ENCODE measurements at places on chromosomes 6 and 20. TPM values are rescaled to one million over a fixed set of nuclear protein-coding genes. Genes with fewer than 3 reads are reported as not detected.

GRCh38 chr6:79913369-79913768, 34.0 kb downstream of the ELOVL4 start:
- no peaks in the 10 kb centered on the region for H3K4me1 ChIP-seq
- no peak for DNase-seq
- no peak overlapping the region for H3K27ac ChIP-seq
- no peak overlapping the region for H3K4me3 ChIP-seq
- H3K36me3 ChIP-seq = no peaks in the 10 kb centered on the region

Gene GSTA2
- polyA plus RNA-seq = not detected

Gene CD40
- polyA plus RNA-seq = 368 TPM

- peaks cover 4% of the 10 kb centered on the region for H3K27me3 ChIP-seq
- H3K27ac ChIP-seq = peak overlapping the region; percentile 65
- no peaks in the 10 kb centered on the region for H3K36me3 ChIP-seq
- DNase-seq = peak; percentile 12
- peaks cover 24% of the 10 kb centered on the region for H3K4me1 ChIP-seq
- H3K4me3 ChIP-seq = peak overlapping the region; percentile 85
These were observed 1.9 kb downstream of the RRBP1 start for GRCh38 chr20:17679941-17680835.

Gene ZNFX1
- polyA plus RNA-seq = 24.5 TPM

DNA sequence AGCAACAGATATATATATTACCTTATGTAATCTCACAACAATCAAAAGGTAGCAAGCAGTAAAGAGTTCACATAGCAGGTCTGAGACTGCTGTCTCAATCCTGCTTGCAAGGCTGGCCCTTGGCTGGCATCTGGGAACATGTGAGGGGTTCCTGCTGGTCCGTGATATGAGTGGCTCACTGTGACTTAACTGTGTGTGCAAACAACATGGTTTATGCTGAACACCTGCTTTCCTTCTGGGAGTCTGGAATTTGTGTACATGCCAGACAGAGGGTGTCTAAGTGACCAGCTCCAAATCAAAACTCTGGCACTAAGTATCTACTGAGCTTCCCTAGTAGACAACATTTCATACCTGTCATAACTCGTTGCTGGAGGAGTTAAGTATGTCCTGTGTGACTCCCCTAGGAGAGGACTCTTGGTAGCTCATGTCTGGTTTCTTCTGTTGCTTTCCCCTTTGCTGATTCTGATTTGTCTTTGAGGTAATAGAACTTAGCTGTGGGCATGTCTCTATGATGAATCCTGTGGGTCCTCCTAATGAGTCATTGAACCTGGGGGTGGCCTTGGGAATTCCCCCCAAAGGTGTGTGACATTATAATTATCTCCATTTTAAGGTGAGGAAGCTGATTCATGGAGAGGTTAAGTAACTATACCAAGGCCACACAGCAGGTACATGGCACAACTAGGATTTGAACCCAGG, 131.6 kb upstream of the NEDD9 start:
- H3K27me3 ChIP-seq = no peaks in the 10 kb centered on the region
- no peak overlapping the region for H3K4me3 ChIP-seq
- DNase-seq = no peak
- peaks cover 34% of the 10 kb centered on the region for H3K36me3 ChIP-seq
- peaks cover 93% of the 10 kb centered on the region for H3K4me1 ChIP-seq

DNA sequence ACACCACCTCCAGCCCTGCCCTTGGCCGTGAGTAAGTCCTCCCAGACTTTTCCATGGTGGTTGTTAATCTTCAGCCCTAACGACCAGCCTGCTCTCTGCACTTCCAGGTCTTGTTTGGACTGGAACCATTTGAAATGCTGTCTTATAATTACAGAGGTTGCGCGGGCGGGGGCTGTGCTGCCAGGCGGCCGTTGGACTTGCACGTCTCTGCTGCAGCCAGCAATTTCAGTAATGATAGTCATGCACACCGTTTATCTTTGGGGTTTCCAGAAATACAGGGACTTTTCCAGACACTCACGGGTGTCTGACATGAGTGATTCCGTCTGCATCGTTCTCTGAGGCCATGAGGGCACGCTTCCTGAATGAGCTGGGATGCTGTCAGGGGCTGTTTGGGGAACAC, 118.2 kb downstream of the BMP7 start:
- H3K4me1 ChIP-seq = no peaks in the 10 kb centered on the region
- no peaks in the 10 kb centered on the region for H3K36me3 ChIP-seq
- no peak for DNase-seq
- H3K27me3 ChIP-seq = peaks cover 26% of the 10 kb centered on the region
- H3K4me3 ChIP-seq = no peak overlapping the region

Gene C6orf58
- polyA plus RNA-seq = not detected

DNA sequence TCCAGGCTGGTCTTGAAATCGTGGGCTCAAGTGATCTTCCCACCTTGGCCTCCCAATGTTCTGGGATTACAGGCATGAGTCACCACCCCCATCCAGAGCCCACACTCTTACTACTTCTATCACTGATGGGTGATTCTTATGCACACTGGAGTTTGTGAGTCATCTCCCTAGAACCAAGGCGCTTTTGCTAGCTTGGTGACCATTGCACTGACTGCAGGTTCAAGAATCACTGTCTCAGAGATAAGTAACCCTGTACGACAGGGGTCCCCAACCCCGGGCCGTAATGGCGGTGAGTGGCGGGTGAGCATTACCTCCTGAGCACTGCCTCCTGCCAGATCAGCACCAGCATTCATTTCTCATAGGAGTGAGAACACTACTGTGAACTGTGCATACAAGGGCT, 118.8 kb downstream of the MAP3K7 start:
- H3K27ac ChIP-seq = no peak overlapping the region
- H3K27me3 ChIP-seq = no peaks in the 10 kb centered on the region
- no peaks in the 10 kb centered on the region for H3K36me3 ChIP-seq
- H3K4me3 ChIP-seq = no peak overlapping the region
- H3K4me1 ChIP-seq = peaks cover 22% of the 10 kb centered on the region
- no peak for DNase-seq

Gene BEND3
- polyA plus RNA-seq = 0.54 TPM

DNA sequence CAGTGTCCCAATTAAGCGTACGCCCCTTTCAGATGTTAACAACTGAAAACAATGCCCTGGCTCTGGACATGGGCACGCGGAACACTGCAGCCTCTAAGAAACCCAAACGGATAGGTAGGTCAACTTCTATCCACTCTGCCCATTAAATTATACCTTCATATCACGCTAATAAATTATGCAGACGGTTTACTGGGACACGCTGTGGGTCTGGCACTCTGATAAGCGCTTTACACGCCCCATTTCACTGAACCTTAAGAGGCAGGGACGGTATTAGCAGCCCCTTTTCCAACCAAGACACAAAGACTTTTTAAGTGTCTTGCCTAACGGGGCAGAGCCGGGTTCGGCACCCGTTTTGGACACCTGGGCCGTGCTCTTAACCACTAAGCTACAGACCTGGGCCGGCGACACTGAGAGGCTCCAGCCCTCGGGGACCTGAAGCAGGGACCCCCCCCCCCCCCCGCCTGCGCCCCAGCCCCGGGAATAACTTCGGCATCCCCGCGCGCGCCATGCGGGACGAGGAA, 744 bp downstream of the STAU1 start:
- peak overlapping the region; percentile 93 for H3K4me3 ChIP-seq
- peak overlapping the region; percentile 90 for H3K27ac ChIP-seq
- H3K36me3 ChIP-seq = no peaks in the 10 kb centered on the region
- no peaks in the 10 kb centered on the region for H3K27me3 ChIP-seq
- DNase-seq = peak; percentile 23

- no peak overlapping the region for H3K4me3 ChIP-seq
- no peaks in the 10 kb centered on the region for H3K27me3 ChIP-seq
- no peak for DNase-seq
- H3K36me3 ChIP-seq = peaks cover 13% of the 10 kb centered on the region
- H3K4me1 ChIP-seq = no peaks in the 10 kb centered on the region
These were observed 125.7 kb downstream of the TCP11 start for GRCh38 chr6:35015476-35015875.

- H3K27ac ChIP-seq = no peak overlapping the region
- peaks cover 48% of the 10 kb centered on the region for H3K27me3 ChIP-seq
- no peak overlapping the region for H3K4me3 ChIP-seq
- peaks cover 12% of the 10 kb centered on the region for H3K4me1 ChIP-seq
These were observed 657 bp downstream of the EMILIN3 start for GRCh38 chr20:41365777-41366545.

GRCh38 chr6:110360676-110361075, 2.5 kb upstream of the METTL24 start:
- H3K4me1 ChIP-seq = peaks cover 23% of the 10 kb centered on the region
- peaks cover 57% of the 10 kb centered on the region for H3K27me3 ChIP-seq
- DNase-seq = no peak
- H3K36me3 ChIP-seq = no peaks in the 10 kb centered on the region

Gene CST4
- not detected for polyA plus RNA-seq

GRCh38 chr20:7741866-7742265, 198.4 kb downstream of the HAO1 start:
- H3K4me1 ChIP-seq = no peaks in the 10 kb centered on the region
- H3K36me3 ChIP-seq = no peaks in the 10 kb centered on the region
- H3K27ac ChIP-seq = no peak overlapping the region
- peaks cover 6% of the 10 kb centered on the region for H3K27me3 ChIP-seq
- no peak overlapping the region for H3K4me3 ChIP-seq

GRCh38 chr6:42236682-42237473, 19.2 kb upstream of the MRPS10 start:
- no peaks in the 10 kb centered on the region for H3K27me3 ChIP-seq
- H3K4me1 ChIP-seq = no peaks in the 10 kb centered on the region
- no peaks in the 10 kb centered on the region for H3K36me3 ChIP-seq
- no peak for DNase-seq

GRCh38 chr6:890201-890600, 197.3 kb upstream of the EXOC2 start:
- no peaks in the 10 kb centered on the region for H3K36me3 ChIP-seq
- no peak for DNase-seq
- H3K27ac ChIP-seq = no peak overlapping the region
- H3K27me3 ChIP-seq = no peaks in the 10 kb centered on the region
- H3K4me1 ChIP-seq = no peaks in the 10 kb centered on the region

GRCh38 chr20:20706285-20706684, 6.2 kb downstream of the RALGAPA2 start:
- peaks cover 42% of the 10 kb centered on the region for H3K4me1 ChIP-seq
- H3K4me3 ChIP-seq = no peak overlapping the region
- H3K27ac ChIP-seq = no peak overlapping the region
- H3K27me3 ChIP-seq = no peaks in the 10 kb centered on the region
- H3K36me3 ChIP-seq = no peaks in the 10 kb centered on the region

- DNase-seq = no peak
These were observed 630.6 kb downstream of the GRIK2 start for GRCh38 chr6:102023977-102024657.

- no peak for DNase-seq
- H3K27me3 ChIP-seq = no peaks in the 10 kb centered on the region
- peaks cover 22% of the 10 kb centered on the region for H3K4me1 ChIP-seq
- peak within 1 kb of the TSS; percentile 56 for H3K27ac ChIP-seq
These were observed at the start of gene EGFL8 for GRCh38 chr6:32164295-32164694. Gene EGFL8, plus strand, starts transcription at chr6:32164595. Its CDS starts 1,571 bp downstream, at chr6:32166166.

GRCh38 chr6:22236626-22237414, 60.0 kb downstream of the PRL start:
- H3K27me3 ChIP-seq = no peaks in the 10 kb centered on the region
- no peaks in the 10 kb centered on the region for H3K4me1 ChIP-seq
- H3K4me3 ChIP-seq = no peak overlapping the region
- H3K27ac ChIP-seq = no peak overlapping the region
- H3K36me3 ChIP-seq = no peaks in the 10 kb centered on the region

DNA sequence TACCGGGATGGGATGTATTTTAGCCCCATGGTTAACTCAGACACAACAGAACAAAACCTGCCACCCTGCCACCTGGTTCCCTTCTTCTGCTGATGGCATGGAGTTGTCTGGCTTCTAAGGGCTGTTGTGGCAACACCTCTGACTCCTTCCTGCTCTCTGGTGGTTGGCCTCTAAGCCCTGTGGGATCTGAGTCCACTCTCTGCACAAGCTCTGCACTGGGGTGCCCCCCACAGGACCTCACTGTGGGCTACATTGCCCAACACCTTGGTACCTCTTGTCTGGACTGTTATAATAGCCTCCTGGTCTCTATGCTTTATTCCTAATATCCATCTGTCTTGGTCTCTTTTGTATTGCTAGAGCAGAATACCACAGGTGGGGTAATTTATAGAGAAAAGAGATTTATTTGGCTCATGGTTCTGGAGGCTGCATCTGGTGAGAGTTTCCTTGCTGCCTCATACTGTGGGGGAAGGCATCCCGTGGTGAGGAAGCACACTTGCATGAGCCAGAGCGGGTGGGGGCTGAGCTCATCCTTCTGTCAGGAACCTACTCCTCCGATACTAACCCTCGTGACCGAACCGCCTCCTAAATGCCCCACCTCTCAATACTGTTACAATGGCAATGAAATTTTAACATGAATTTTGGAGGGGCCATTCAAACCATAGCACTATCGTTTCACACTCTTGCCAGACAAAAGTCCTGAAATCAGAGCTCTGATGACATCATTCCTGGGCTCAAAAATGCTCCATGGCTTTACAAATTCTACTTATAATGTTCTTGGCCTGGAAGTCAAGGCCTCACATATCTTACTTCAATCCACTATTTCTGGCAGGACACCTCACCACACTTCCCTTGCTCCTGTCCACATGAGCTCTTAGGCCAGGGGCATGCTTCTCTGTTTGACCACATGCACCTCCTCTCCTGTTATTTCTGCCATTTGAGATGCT, 127.2 kb downstream of the PAX1 start:
- no peaks in the 10 kb centered on the region for H3K4me1 ChIP-seq
- peaks cover 5% of the 10 kb centered on the region for H3K27me3 ChIP-seq
- DNase-seq = no peak

DNA sequence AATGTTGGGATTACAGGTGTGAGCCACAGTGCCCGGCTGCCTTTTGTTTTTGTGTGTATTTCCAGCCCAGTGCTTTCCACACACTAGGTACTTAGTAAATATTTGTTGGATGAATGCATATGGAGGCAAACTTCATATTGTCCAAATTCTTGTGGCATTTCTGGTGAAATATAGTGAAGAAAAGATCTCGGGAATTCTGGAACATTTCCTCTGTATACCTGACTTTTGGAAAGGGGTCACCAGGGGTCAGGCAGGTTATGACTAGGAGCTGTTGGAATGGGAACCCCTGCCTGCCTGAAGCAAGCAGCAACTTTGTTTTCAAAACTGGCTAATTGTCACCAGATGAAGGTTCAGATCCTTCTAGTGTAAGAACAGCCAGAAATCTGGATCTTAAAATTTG, 12.1 kb upstream of the SCP2D1 start:
- no peak overlapping the region for H3K4me3 ChIP-seq
- DNase-seq = no peak
- H3K4me1 ChIP-seq = no peaks in the 10 kb centered on the region
- H3K27me3 ChIP-seq = peaks cover 10% of the 10 kb centered on the region

DNA sequence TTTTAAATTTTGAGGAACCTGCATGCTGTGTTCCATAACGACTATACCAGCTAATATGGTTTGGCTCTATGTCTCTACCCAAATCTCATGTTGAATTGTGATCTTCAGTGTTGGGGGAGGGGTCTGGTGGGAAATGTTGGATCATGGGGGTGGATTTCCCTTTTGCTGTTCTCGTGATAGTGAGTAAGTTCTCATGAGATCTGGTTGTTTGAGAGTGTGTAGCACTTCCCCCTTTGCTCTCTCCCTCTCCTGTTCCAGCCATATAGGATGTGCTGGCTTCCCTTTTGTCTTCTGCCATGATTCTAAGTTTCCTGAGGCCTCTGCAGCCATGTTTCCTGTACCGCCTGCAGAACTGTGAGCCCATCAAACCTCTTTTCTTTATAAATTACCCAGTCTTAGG, 61.8 kb upstream of the NEDD9 start:
- peaks cover 34% of the 10 kb centered on the region for H3K4me1 ChIP-seq
- no peak overlapping the region for H3K4me3 ChIP-seq
- DNase-seq = no peak
- H3K36me3 ChIP-seq = peaks cover 45% of the 10 kb centered on the region
- no peaks in the 10 kb centered on the region for H3K27me3 ChIP-seq

GRCh38 chr6:39381550-39382140, 59.1 kb upstream of the KCNK16 start:
- H3K36me3 ChIP-seq = no peaks in the 10 kb centered on the region
- no peak overlapping the region for H3K27ac ChIP-seq
- peaks cover 20% of the 10 kb centered on the region for H3K27me3 ChIP-seq
- no peak overlapping the region for H3K4me3 ChIP-seq
- DNase-seq = no peak
